ENCODE measurements at places on chromosomes 2 and 18. TPM values are rescaled to one million over a fixed set of nuclear protein-coding genes. Genes with fewer than 3 reads are reported as not detected.

The RDH14 gene
- polyA plus RNA-seq: 31.8 TPM

The INHBB gene
- polyA plus RNA-seq: 13.2 TPM

The FN1 gene
- polyA plus RNA-seq: 430 TPM

The C1QL2 gene
- 0.48 TPM for polyA plus RNA-seq

The BCL11A gene
- polyA plus RNA-seq: 61.6 TPM

The ARHGAP25 gene
- polyA plus RNA-seq: 3.9 TPM

The FBXO41 gene
- polyA plus RNA-seq: 47.4 TPM

The RRM2 gene
- 40.3 TPM for polyA plus RNA-seq

The SLC4A5 gene
- polyA plus RNA-seq: 3.9 TPM

The DSG1 gene
- polyA plus RNA-seq: 0.17 TPM

The ZSWIM2 gene
- polyA plus RNA-seq: 0.55 TPM

The LHCGR gene
- polyA plus RNA-seq: 0.67 TPM

The GPR45 gene
- polyA plus RNA-seq: 3.6 TPM

The GCA gene
- 32.3 TPM for polyA plus RNA-seq

The C1D gene
- polyA plus RNA-seq: 42.1 TPM

The SERPINB2 gene
- not detected for polyA plus RNA-seq

The TMEM178A gene
- 55.8 TPM for polyA plus RNA-seq

The PAX8 gene
- 25.1 TPM for polyA plus RNA-seq

The KCNF1 gene
- 16.5 TPM for polyA plus RNA-seq
